Activated T-cell treated with anti-CD3 and anti-CD28 coated beads, Interleukin-2, amount 50 U/mL, for 24 hours (primary cell): ENCODE measurements at places on chromosomes 1 and 21.

DNA sequence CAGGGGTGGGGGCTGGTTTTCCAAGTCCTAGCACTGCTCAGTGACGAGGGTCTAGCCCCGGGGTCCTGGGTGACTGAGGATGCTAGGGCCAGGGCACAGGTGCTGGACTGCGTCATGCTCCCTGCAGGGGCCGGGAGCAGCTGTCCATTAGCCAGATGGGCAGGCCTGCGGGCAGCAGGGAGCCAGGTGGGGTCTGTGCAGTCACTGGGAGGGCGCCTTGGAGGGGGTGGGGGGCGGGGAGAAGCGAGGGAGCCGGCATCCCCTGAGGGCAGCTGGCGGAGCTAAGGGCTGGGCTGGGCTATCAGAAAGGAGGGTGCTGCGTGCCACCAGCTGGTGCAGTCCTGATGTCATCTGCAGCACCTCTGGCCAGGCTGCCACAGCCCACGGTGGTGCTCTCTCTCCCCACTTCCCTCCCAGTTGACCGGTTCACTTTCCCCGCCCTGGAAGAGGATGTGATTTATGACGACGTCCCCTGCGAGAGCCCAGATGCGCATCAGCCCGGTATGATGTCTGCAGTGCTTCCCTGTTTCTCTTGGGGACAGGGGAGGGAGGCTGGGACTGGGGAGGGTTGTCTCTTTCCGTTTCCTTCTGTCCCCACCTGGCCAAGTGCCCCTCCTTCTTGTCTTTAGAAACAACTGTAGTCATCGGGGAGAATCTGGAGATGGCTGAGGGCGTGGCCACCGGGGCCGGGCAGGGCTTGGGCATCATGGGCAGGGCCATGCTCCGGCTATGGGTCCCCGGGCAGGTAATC is 63.8 kb downstream of the ARHGEF10L start:
- no peak overlapping the region for H3K4me3 ChIP-seq
- no peak for DNase-seq
- H3K4me1 ChIP-seq = no peaks in the 10 kb centered on the region
- no peak overlapping the region for H3K27ac ChIP-seq
- H3K36me3 ChIP-seq = no peaks in the 10 kb centered on the region
- H3K27me3 ChIP-seq = peaks cover 7% of the 10 kb centered on the region

DNA sequence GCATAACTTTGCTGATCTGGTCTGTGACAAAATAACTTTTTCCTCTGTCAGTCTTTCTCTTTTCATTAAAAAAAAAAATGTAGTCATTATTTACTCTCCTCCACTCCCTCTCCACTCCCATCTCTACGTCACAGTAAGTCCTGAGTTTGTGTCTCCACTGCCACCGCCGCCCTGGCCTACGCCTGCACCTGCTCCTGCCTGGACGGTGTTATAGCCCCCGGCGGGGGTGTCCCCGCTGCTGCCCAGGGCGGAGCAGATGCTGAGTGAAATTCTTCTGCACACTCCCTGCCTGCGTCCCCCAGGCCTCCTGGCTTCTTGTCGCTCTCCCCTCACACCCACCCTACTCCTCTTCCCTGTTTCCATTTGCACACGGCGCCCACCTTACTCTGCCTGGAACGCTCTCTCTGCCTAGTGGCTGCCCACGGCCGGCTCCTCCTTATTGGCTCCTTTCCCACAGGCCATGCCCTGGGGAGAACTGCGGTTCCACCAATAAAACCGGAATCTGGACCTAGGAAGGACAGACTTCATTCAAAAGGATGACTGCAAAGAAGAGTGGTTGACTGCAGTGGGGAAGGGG is 55.2 kb upstream of the C1orf174 start:
- no peak for DNase-seq
- peaks cover 41% of the 10 kb centered on the region for H3K27me3 ChIP-seq
- H3K4me1 ChIP-seq = no peaks in the 10 kb centered on the region
- no peak overlapping the region for H3K27ac ChIP-seq
- H3K36me3 ChIP-seq = no peaks in the 10 kb centered on the region
- H3K4me3 ChIP-seq = no peak overlapping the region

DNA sequence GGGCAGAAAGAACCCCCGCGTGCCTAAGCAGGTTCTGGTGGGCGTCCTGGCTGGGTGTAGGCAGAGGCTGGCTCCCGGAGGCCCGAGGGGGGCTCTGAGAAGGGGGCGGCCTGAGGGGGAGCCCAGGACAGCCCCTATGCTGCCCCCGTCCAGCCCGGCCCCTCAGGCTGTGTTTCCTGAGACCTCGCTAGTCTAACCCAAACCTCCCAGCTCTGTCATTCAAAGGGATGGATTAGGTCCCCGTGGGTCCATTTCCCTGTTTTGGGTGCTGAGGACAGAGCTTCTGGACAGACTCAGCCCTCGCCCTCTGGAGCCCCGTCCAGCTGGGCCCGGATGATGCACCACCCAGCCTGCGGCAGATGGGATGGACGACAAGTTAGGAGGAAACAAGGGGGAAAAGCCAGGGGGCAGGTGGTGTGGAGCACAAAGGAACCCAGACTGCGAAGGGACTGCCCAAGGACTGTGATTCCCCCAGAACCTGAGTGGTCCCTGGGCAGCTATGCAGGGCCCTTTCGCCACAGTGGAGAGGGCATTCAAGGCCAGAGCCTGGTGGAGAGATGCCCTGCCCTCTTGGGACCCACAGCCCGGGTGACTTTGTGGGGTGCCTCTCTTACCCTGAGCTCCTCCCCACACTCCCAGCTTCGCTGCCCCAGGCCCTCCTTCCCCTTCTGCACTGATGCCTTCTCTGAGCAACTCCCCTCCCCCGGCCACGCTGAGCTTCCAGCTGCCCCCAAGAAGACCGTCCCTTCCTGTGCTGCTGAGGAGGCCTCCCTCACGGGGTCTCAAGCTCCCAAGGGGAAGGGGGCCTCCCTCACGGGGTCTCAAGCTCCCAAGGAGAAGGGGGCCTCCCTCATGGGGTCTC is 2.8 kb downstream of the HES4 start:
- no peak for DNase-seq
- H3K4me1 ChIP-seq = peaks cover 14% of the 10 kb centered on the region
- H3K4me3 ChIP-seq = no peak overlapping the region
- H3K27ac ChIP-seq = no peak overlapping the region

DNA sequence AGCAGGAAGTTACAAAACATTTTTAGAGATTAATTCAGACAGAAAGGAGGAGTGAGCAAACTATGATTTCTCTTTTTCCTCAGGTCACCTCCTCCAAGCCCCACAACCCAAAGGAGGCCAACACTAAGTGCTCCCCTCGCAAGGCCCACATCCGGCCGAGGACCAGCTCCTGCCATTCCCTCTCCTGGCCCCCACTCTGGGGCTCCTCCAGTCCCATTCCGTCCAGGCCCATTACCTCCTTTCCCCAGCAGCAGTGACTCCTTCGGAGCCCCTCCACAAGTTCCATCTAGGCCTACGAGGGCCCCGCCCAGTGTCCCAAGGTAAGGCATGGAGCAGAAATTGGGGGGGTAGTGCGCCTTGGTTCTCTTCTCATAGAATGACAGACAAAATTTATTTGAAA is 32.0 kb upstream of the C1orf105 start:
- no peak for DNase-seq
- no peak overlapping the region for H3K4me3 ChIP-seq
- H3K27me3 ChIP-seq = no peaks in the 10 kb centered on the region
- no peak overlapping the region for H3K27ac ChIP-seq
